ENCODE measurements at places on chromosomes 7 and 10.

- DNase-seq: peak; percentile 41
Measured at GRCh38 chr10:16809074-16809718, 8.0 kb downstream of the RSU1 start.

DNA sequence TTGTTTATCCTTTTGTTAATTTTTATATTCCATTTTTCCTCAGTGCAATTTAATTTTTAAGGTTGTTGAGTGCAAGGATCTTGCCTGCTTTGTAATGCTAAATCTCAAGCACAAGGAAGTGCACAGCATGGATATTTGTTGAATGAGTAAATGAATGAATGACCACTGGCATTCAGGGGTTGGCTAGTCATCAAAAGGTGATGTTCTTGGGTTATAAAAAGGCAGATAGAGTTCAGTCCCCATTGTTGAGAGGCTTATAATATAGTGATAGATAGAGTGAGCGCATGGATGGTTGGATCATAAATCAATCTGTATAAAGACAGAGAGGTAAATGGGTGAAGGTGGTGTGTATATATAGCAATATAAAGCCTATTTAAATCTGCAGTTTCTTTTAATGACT, 193.2 kb upstream of the KLF6 start:
- peak; percentile 29 for DNase-seq

DNA sequence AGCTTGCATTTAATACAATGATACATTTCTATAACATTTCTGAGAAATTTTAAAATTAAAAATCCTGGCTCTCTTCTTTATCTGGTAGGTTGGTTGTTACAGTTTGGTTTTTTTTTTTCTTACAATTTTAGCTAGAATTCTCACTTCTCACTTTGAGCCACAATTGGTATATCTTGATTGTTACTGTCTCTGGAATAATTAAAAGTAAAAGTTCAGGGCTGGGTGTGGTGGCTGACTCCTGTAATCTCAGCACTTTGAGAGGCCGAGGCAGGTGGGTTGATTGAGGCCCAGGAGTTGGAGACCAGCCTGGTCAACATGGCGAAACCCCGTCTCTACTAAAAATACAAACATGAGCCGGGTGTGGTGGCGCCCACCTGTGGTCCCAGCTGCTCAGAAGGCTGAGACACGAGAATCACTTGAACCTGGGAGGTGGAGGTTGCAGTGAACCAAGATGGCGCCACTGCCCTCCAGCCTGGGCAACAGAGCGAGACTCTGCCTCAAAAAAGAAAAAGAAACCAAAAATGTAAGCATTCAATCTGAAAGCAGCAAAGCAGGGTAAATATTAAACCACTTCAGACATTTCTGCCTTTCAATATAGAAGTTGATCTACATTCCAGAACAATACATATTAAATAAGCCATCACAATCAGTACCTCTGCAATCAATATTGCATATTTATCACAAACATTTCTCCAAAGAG, 88.6 kb upstream of the PFKP start:
- no peak for DNase-seq

DNA sequence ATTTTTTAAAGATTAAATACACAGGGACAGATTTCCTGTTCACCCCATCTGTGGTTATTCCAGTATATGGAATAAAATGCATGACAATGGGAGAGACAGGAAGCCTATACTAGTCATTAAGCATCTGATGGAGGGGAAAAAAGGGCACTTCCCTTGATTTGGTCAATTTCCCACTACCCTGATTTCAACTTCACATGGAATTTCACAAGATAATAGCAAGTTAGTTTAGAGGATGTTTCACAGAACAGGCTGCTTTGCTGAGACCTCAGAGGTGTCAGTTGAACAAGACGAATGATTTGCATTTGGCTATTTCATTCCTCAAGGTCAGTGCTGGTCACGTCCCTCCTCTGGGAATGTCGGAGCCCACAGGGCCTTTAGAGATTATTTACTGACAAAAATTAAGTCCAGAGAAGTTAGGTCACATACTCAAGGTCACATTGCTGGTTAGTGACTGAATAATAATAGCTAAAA, 4.7 kb upstream of the ITPRIP start:
- DNase-seq: no peak

- DNase-seq: no peak
Measured at GRCh38 chr7:113805976-113806375, 112.8 kb downstream of the PPP1R3A start.

- DNase-seq: no peak
Measured at GRCh38 chr10:8044908-8045725, 9.4 kb upstream of the GATA3 start.

DNA sequence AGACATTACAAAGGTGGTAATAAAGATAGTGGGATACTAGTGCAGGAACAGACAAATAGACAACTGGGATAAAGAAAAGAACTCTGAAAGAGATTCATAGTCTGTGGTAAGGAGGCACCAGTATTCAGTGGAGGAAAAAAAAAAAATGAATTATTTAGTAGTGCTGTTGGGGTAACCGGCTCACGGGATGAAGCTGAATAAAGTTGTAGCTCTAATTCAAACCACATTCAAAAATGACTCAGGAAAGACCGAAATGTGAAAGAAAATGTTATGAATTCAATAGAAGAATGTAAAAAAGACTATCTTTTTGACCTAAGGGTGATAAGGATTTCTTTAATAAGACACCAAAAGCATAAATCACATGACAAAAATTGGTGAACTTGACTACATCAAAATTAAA, 83.1 kb upstream of the HABP2 start:
- no peak for DNase-seq

- DNase-seq: no peak
Measured at GRCh38 chr10:14776546-14776945, 1.8 kb upstream of the FAM107B start.

GRCh38 chr7:1555813-1556543, at the start of gene TMEM184A:
Gene TMEM184A, minus strand, starts transcription at chr7:1556205. Its CDS starts 721 bp downstream, at chr7:1555484.
- DNase-seq: no peak

DNA sequence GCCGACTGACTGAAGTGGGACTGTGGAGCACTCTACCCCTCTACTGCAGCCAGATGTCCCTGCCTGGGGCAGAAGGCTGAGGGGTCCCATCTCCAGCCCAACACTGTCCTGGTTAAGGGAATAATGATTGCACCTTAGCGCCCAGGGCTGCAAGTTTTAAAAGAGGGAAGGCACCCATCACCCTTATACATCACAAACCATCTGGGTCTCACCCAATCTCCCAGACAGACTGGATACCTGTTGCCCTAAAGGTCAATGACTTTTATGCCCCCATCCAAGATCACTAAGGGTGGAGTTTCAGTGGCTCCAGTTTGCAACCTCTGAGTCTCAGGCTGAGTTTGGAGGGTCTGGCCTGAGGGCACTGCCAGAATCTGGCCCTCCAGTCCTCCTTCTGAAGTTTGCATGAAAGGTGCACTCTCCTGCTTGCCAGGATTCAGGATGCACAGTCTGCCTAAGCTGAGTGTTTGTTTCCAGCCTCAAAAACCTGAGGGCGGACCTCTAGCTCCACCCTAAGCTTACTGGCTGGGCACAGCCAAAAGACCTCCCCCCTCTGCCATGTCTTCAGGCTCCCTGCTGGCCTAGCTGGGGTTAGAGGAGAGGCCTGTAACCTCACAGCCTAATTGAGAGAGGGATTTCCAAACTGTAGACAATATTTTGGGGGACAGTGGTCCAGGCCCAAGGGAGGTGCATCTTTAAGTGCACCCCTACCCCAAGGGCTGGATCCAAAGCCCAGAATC, 2.5 kb upstream of the EMX2 start:
- DNase-seq: no peak

Data from fibroblast of the aortic adventitia (primary cell).